ENCODE measurements at places on chromosomes 5 and 9.

- DNase-seq = no peak
Measured at GRCh38 chr5:178350361-178351220, 118.0 kb upstream of the PHYKPL start.

DNA sequence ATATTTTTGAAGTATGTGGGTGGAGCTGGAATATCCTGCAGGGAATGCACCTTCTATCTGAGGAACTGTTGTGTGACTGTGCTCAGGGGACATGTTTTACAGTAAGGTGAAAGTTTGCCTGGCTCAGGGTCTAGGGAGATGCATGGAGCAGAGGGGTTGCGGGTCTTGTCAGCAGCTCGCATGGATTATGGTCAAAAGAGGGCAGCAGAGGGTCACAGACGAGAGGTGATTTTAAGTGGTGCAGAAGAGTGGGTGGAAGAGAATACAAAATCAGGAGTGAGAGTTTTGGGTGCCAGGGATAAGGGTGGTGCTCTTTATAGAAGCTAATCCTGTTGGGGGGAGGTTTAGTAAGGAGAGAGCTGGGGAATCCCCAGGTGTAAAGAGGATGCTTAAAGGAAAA lies 53.5 kb upstream of the GRIN3A start:
- DNase-seq = peak; percentile 33

- no peak for DNase-seq
Measured at GRCh38 chr9:113933671-113934070, 57.6 kb downstream of the ZNF618 start.

DNA sequence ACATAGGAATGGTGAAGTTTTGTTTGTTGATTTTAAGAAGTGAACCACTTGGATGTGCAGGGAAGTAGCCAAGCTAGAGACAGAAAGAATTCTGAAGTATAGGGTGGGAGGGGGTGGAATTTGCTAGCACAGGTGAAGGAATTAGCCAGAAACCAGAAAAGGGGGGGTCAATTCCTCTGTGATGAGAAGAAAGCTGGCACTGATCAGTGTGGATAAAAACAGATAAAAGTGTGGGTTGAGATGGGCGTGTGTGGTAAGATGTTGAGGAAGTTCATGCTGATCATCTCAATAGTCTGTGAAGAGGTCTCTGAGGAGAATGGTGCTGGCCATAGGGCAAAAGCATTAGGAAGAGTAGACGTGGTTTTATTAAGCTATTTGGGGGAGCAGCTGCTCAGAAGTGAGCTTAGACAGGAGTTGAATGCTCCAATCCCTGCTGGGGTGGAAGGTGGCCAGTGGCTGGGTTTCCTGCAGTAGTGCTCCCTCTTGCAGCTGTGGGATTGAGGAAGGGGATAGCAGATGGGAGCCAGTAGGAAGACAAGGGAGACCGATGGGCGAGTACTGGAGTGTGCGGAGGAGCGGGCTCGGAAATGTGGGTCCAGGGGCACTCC lies 88.7 kb upstream of the ELL2 start:
- DNase-seq = no peak

GRCh38 chr5:59831326-59832010 lies 62.1 kb downstream of the PDE4D start:
- no peak for DNase-seq

DNA sequence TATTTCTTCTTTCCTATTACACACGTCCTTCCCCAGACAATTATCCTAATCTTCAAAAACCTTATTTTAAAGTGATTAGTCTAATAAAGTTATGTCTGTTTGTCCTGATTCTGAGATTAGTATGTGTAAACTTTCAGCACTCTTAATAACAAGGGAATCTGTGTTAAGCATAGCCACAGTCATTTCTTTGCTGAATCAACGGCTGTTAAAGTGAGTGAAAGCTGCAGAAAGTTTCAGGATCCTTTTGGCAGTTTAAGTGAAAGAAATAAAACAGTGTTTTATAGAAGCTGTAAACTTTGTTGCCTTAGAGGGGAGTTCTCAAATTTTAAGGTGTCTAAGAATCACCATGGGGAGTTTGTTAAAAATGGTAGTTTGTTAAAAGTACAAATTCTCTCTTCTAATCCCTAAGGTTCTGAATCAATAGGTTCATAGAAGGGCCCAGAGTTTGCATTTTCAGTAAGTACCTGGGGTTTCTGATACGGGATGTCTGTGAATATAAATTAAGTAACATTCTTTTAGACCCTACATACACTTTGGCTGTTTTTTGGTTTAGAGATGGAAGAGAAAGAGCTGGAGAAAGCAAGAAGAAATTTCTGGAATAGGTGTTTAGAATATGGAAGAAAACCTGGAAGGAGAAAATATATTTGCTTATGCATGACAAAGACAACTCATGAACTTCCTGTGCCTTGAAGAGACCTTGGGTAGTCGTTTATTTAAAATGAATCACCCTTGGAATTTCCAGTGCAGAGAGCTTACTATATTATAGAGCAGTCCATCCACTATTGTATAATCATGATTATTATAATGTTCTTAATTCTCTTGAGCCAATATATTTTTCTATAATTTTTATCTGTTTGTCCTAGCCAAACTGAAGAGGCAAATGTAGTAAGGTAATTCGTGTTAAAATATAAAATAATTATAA lies 45.7 kb downstream of the SCAMP1 start:
- no peak for DNase-seq

DNA sequence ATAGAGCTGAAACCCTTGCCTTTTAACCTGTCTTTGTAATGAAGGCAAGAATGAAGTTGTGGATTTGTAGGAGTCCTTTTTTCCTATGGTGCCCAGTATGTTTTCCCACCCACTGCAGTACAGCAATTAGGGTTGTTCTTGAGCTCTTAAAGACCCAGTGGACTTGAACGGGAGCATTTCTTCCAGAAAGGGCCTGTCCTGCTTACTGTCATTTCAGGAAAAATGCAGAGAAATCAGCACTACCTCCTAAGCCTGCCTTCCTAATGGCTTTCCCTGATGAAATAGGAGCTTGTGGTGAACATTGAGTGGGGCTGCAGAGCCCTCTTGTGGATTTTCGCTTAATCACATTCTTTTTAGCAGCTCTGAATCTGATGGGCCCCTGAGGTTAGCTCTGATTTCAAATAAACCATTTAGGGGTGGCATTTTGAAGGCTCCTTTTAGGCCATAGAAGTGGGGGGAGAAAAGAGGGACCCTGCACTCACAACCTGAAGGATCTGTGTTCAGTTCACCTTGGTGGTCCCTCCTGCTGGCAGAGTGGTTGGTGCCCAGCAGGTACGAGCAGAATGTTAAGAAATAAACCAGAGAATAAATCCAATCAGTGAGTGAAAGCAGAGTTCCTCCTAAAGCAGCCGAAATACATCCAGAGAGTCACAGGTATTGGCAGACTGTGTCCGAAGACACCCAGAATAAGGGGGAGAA lies 188.0 kb upstream of the KLF9 start:
- peak; percentile 28 for DNase-seq

DNA sequence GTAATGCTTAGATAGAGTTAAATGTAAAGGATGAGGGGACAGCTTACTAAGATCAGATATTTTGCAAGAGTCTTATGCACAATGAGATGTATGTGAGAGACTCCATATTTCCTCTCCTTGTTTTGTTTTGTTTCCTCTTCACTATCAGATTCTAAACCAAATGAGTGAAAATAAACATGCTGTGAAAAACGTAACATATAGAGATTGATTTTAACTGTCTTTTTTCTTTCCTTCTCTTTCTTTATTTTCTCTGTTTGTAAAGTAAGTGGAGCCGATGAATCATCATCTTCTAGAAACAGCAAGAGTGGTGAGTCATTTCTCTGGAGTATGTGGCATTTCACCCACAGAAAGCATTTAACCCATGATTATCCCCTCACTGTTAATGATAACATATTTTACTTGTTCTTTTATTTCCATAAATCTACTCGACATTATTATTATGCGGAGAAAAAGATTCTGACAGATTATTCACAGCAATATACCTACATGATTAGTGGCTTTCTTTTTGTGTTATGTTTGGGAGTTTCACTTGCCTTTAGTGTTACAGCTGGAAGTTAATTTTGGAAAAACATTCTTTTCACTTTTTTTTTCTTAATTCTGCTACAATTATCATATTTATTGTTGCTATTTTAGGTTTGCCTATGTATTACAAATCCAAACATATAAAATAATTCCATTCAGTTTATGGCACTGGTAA lies 2.1 kb upstream of the ANXA1 start:
- DNase-seq = no peak

DNA sequence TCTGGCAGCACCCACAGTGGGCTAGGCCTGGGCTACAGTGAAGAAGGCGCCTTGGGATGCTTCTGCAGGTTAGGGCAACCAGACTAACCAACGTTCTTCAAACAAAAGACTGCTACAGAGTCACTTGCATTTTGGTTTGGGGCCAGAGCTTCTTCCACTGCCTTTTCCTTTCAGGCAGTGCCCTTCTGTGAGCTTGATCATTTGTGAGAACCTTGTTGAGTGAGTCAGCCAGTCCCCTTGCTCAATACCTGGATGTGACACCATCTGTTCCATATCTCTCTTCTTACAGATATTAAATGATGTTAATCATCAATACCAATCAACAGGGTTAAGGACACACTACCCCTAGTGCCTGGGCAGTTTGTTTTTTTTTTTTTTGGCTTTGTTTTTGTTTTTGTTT lies 46.5 kb upstream of the VDAC1 start:
- no peak for DNase-seq

- no peak for DNase-seq
Measured at GRCh38 chr5:82105457-82105856, 133.6 kb downstream of the ATG10 start.

DNA sequence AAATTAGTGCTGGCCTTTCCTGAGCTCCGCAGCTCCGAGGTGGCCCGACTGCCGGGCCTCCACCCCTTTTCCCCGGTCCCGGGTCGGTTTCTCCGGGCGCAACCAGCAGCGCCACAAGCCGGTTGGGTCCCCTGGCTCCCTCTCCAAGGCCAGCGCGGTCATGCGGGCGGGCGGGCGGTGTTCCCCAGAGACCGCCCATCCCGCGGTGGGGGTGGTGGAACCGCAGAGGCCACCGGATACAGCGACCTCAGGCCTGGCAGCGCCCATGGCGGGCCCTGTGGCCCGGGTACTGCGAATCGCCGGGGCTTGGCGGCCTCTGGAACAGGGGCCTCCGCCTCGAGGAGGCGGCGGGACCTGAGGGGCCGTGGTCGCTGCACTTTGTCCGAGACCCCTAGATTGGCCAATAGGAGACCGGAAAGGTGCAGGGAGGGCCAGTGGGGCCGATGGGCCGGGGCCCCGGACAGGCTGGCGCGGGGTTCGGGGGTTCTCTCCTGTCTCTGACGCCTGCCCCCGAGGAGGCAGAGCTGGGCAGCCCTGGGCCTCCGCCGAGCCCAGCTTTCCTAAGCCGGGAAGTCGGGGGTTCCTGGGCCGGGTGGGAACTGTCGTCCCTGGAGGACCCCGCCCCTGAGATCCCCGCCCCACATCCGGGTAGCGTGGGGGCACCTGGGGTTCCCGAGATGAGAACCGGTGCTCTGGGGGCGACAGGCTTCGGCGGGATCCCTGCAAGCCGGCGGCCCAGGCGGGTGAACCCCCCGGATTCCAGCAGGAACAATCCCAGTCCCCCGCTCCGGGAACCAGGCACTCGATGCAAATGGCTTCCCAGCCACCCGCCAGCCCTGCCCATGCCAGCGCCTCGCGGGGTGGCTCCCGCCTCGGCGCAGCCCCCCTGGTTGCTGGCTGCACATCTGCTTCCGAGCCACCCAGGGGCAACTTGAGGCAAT lies 293.9 kb downstream of the ZSWIM6 start:
- DNase-seq = no peak

DNA sequence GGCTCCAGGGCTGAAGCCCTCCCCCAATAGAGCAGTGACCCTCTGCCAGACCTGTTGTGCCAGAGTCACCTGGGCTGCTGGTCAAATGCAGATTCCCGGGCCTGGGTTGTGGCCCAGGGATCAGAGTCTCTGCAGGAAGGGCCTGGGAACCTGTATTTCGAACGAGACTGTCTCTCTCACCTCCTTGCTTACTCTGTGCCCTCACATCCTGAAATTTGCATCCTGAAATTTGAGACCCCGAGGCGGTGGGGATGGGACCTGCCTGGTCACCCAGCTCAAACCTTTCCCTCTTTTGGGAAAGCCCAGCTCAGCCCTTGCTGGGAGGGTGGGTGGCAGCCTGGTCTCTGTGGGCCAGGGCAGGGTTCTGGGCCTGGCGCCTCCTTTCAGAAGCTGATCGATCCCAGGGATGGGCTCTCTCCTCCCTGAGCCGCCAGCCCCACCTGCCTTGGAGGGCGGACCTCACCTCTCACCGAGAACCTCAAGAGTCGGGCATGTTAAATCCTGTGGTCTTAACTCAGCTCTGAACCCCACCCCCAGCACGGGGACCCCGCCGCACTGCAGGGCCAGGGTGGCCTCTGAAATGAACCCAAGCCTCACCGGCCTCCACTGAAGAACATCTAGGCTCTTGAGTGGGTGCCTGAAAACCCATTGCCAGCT lies 44.0 kb upstream of the IER5L start:
- DNase-seq = no peak

GRCh38 chr9:136646827-136647711 lies 15.6 kb upstream of the EGFL7 start:
- no peak for DNase-seq

GRCh38 chr5:41452506-41452905 lies 57.9 kb downstream of the PLCXD3 start:
- DNase-seq = no peak
